ENCODE measurements at places on chromosomes 11 and 22.

DNA sequence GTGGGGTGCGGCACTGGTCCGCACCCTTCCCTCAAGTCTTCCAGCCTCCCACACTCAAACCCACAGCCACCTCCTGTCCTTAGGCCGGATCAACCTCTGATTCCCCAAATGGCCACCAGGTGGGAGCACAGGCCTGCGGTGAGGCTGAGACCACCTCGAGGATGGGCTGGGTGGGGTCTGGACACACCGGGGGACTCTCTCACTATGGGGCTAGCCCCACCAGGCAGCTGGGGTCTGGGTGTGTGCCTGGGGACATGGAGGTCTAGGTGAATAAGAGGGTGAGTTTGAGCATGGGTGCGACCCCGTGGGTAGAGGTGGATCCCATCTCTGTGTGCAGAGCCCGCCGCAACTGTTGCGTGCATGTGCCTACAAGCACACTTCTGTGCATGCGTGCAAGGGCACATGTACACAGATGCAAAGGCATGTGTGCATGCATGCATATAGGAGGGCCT, 32.6 kb downstream of the MYO18B start:
- peak; percentile 59 for DNase-seq

- DNase-seq: no peak
Measured at GRCh38 chr11:75298191-75298975, 53.1 kb downstream of the ARRB1 start.

- peak; percentile 66 for DNase-seq
Measured at GRCh38 chr22:31588970-31589675, 72.9 kb downstream of the PISD start.

DNA sequence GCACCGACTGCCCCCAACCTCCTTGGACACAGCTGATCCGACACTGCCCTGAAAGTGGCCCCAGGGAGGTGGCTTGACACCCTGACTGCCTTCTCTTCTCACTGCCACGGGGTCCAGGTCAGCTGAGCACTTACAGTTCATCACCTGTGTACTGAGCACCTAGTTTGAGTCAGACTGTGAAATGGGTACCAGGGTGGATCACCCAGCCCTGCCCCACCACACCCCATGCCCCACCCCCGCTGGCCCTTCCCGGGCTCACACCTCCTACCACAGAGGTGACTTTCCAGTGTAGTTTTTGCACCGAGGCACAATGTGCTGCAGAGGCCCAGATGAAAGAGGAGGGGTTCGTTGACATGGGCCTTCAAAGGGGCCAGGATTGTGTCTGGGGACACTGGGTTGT, 59.5 kb downstream of the PRDM11 start:
- DNase-seq: no peak

GRCh38 chr11:101474666-101475065, 109.1 kb downstream of the TRPC6 start:
- DNase-seq: no peak

DNA sequence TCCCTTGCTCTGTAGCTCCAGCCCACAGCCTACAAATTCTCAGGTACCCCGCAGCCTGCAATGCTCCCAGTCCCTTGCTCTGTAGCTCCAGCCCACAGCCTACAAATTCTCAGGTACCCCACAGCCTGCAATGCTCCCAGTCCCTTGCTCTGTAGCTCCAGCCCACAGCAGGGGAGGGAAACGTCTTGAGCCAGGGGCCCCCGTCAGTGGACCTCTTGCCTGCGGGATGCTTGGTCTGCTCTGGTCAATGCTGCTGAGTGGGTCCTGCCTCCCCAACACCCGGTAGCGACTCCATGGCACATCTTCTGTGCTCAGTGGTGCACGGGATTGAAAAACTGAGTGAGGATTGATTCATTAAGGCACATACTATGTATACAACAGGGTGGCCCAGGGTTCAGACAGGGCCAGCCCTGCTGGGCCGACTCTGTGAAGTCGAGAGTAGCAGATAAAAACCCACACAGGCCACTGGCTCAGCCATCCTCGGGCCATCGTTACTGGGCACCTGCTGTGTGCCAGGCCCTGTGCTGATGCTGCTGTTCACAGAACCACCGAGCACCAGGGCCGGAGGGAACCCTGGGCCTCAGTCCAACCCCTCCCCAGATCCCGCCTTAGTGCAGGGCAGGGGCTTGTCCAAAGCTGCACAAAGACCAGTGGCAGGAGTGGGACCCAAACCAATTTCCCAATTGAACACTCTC, 69.7 kb downstream of the MYO7A start:
- no peak for DNase-seq

- no peak for DNase-seq
Measured at GRCh38 chr22:30386608-30386959, 627 bp downstream of the RNF215 start.

DNA sequence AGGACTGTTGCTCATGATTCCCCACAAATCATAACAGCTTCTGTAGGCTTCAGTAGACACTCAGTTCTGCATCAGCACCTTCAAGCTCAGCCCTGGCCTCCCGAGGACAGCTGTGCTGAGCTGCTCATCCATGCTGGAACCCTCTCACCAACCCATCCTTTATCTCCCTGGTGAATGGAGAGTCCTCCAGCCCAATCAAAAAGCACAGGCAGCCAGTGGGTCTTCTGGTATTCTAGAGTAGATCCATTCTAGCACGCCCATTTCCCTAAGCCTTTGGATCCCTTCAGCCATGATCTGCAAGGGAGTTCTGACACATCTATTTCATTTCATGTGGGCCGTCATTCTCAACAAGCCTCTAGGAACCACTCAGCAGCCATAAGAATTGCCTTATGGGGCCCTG, 44.6 kb upstream of the SPATA19 start:
- DNase-seq: no peak

DNA sequence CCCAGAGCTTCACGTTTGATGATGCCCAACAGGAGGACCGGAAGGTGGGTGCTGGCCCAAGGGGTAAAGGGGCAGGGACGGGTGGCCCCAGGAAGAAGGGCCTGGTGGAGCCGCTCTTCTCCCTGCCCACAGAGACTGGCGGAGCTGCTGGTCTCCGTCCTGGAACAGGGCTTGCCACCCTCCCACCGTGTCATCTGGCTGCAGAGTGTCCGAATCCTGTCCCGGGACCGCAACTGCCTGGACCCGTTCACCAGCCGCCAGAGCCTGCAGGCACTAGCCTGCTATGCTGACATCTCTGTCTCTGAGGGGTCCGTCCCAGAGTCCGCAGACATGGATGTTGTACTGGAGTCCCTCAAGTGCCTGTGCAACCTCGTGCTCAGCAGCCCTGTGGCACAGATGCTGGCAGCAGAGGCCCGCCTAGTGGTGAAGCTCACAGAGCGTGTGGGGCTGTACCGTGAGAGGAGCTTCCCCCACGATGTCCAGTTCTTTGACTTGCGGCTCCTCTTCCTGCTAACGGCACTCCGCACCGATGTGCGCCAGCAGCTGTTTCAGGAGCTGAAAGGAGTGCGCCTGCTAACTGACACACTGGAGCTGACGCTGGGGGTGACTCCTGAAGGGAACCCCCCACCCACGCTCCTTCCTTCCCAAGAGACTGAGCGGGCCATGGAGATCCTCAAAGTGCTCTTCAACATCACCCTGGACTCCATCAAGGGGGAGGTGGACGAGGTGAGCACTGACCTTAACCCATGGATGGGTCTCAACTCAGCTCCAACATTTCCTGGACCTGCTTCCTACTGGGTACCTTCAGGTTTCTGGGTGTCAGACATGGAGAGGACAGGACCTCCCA, 2.0 kb downstream of the RIC8A start:
- no peak for DNase-seq

DNA sequence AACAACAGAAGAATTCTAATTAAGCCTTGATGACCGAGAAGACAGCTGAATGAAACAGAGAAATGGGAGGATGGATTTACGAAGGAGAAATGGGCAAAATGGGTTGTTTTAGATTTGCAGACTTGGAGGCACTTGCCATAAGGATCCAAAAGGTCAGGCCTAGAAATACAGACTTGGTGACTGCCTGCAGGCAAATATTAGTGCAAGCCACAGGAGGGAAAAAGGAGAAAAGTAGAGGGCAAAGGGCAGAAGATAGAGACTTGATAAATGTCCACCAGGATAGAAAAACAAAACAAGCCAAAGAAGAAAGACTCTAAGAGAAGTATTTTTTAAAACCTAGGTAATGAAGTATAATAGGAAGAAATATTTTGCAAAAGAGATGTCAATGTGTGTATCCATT, 13.1 kb downstream of the CCDC34 start:
- DNase-seq: peak; percentile 66

GRCh38 chr11:77762426-77762825, 58.1 kb downstream of the RSF1 start:
- DNase-seq: no peak

DNA sequence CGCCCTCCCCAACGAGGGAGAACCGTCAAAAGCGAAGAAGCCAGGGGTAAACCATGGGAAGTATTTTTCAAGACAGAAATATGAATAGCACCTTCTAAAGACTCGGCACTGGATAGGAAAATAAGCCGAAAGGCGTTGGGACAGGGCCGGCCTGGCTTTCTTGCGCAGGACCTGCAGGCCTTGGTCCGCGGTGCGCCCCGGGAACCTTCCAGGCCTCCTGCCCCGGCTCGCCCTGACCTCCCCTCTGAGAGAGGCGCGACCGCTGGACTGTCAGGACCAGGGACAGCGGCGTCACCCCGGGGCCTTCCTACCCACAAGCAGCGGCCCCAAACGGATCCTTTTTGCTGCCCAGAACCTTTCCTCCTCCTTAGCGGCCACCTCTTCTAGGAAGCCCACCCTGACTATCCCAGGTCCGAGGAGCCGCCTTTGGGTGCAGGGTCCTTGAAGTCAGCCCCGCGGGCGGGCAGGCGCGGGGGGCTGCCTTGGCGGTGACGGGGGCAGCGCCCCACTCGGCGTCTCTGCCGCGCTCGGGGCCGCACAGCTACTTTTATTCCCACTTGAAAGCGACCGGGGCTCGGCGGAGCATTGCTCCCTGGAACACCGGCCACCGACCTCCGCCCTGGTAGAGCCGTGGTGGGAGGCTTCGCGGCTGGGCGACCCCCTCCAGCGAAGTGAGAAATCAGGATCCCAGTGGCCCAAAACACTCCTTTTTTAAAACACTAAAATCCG, 650 bp upstream of the MAPK11 start:
- DNase-seq: peak; percentile 93

DNA sequence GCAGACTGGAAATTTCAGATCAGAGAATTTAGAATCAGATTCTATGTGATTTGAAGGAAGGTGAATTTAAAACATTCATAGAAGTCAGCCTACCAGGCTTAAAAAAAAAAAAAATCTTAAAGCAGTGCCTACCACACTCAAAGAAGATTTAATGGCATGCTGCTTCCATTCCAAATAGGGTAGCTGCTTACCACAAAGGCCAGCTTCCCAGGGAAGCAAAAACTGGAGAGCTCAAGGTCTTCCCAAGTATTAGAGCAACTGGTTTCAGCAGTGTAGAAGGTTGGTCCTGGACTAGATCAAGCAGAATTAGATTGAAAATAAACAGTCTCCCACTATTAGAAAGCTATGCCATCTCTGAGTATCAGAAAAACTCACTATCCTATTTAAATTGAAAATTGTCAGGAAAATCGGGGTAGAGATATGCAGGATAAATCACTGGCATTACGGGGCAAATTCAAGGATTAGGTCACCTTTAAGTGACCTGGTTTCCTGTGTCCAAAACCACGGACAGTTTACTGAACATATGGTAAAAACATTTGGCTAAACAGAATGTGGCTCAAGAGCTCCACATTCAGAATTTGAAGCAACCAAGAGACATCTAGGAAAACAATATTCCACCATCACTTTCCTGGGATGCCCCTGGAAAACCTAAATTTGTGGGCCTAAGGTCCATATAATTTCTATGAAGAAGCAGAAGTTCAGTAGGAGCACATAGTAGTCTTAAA, 1.3 kb downstream of the C11orf42 start:
- DNase-seq: no peak

- DNase-seq: no peak
Measured at GRCh38 chr11:88104408-88104807, 70.8 kb downstream of the RAB38 start.

DNA sequence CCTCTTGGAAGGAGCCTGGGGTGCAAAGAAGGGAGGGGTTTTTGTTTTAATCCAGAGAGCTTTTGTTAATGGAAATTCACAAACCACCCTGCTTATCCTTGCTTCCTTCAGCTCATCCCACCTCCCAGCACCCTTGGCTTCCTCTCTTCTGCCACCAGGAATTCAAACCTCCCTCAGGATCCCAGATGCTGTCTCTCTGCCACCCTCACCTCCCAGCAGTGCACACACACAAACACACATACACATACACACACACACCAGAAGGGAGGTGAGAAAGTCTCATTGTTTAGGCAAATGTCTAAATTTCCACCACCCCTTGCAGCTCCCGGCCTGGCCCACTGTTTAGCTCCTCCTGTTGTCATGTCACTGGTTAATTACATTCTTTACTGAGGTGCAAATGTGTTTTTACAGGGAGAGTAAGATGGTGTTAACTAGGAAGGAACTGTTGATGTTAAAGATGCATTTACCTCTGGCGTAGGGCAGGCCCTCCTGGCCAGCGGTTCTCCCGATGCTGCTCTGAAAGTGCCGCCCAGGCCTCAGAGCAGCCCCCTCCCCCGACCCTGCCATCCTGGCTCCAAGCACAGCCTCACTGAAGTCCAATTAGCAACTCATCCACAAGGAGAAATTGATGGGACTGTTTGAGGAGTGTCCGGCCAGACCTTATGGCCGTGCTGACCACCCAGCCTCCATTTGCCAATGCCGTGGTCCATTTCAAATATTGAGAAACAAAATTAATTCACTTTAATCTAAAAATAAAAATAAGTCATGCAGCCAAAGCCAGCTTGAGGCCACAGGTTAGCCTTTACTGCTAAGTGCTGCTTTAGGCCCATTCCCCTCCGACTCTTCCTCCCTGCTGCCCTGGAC, 165.4 kb downstream of the FEZ1 start:
- DNase-seq: no peak

DNA sequence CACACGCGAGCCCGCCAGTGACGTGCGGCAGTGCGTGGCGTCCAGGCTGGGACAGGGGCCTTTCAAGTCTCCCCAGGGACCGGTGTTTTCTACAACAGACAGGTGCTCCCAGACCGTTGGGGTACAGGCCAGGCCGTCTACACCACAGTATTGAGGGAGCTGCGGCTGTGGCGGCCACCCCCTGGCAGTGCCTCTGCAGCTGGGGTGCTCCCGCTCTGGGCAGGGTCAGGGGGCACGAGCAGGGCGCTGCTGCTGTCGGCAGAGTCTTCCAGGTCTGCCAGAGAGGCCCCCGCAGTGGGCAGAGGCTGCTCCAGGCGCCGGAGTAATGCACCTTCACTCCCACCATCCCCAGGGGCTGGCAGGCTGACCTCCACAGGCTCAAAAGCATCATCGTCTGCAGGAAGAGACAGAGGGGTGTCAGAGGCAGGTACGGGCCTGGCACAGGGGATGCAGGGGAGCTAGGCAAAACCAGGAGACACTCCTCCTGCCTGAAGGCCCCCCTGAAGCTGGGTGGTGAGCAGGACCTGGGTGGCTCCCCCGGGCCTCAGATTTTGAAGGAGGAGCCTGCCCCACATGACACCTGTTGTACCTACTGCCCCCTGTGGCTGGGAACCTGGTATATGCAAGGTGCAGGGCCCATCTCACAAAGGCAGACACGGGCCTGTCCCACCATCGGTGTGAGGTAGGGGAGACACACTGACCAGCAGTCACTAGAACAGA, 83.3 kb downstream of the DGCR2 start:
- DNase-seq: no peak

- DNase-seq: no peak
Measured at GRCh38 chr11:62580959-62581715, 7.4 kb upstream of the EEF1G start.

GRCh38 chr22:42397332-42398249, 34.6 kb downstream of the NFAM1 start:
- no peak for DNase-seq
